ENCODE measurements at places on chromosomes 16 and 17.

GRCh38 chr16:22948603-22949368 is 134.8 kb downstream of the HS3ST2 start:
- DNase-seq, result peak; percentile 23

DNA sequence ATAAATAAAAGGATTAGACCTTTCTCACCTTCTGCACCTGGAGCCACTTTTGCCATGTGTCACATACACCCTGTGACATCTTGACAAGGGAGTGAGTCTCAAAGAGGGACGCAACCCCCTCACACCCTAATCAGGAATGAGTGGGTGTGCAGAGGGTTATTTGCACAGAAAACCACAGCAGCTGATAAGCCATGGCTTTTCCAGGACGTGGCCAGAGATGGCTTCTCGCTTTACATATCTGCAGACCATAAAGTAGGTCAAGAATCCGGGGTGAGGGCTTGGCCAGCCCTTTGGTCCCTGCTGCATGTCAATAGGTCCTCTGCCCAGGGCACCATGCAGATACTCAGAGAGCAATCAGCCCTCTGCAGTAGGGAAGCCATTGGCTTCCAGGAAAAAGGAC is 2.4 kb upstream of the CD300LF start:
- no peak for DNase-seq

GRCh38 chr16:53707671-53708070 is 3.7 kb downstream of the FTO start:
- DNase-seq, result no peak

- peak; percentile 20 for DNase-seq
These were observed 32.6 kb downstream of the KLHDC4 start for GRCh38 chr16:87733190-87733589.

GRCh38 chr16:28522792-28523191 is 16.0 kb downstream of the NUPR1 start:
- no peak for DNase-seq

DNA sequence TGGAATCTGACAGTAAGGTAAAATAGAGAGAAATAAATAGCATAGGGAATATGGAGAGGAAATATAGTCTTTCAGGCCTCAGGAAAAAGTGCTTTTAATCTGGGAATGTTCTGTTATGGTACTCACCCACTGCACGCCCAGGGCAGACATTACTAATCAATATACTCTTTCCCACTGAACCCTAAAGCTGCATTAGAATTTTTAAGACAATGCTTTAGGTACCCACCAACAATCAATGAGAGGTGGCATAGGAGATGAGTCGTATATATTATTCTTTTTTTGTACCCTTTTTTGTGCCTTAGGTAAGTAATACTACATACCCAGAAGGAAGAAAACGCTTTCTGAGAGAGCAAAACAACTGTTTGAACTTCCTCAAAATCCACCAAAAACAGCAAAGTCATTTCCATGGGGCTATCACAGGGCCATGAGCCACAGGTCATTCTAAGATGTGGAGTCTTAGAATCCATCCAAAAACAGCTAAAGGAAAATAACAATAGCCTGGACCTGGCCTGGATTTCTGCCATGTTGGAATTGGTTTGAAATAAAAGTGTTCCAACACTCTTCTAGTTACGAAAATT is 542.1 kb downstream of the XYLT1 start:
- no peak for DNase-seq

DNA sequence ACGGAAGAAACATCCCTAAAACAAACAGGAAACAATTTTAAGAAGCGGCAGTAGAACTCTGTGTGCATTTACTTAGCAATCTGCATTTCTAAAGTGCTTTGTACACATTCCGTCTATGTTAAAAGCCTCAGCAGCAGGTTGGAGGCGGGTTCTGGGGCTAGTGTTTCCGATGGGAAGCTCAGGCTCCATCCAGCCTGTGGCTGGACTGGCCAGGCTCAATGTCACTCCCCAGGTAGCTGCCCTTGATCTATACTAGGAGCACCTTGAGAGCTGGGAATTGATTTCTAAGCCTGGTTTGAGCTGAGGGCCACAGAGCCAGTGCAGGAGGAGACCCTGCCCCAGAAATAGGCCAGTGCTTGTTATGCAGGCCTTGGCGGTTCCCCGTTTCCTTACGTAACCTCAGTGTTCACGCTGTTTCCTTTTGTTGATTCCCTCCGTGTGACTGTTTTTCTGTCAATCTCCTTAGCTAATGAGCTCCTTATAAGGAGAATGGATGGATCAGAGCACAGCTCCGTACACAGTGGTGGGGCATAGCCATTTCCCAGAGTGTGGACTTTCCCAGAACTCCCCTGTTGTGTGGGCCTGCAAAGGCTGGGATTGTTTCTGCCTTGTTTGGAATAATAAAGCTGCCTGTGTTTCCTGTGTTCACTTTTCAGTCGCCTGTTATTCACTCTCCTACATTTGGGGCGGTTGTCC is 21.4 kb downstream of the ADORA2B start:
- DNase-seq, result peak; percentile 80

GRCh38 chr17:21688293-21688949 is 3.9 kb upstream of the KCNJ18 start:
- DNase-seq, result no peak

DNA sequence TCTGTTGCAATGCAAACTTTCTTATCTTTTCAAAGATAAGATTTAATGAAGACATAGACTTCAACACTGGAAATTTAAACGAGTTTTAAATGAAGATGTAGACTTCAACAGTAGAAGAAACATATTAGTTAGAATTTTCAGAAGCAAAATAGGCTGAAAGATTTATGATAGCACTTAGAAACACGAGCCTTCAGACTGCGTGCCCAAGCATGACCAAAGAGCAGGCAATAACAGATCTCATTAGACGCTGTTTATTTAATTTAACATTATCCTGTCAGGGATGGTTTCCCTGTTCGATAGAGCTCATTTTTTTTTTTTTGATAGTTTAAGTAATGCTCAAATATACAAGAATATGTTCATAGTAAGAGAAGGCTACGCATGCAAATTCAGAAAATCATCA is 604.7 kb upstream of the SOX9 start:
- DNase-seq, result peak; percentile 79

- peak; percentile 0 for DNase-seq
These were observed 220.2 kb upstream of the CDH8 start for GRCh38 chr16:62256406-62256805.

GRCh38 chr17:82110298-82110697 is 12.3 kb upstream of the FASN start:
- DNase-seq, result no peak

- DNase-seq, result peak; percentile 50
These were observed 926 bp downstream of the MYH10 start for GRCh38 chr17:8629371-8630226.

DNA sequence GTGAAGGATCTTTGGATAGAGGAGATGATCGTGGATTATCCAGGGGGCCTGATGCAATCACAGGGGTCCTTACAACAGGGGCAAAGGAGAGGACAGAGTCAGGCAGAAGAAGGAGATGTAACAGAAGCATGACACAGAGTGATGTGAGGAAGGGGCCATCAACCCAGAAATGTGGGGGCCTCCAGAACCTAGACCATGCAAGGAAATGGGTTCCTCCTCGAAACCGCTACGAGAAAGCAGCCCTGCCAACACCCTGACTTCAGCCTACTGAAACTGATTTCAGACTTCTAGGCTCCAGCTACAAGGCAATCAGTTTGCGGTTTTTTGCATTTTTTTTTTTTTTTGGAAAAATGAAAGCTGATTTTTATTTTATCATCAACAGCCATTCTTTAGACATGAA is 34.0 kb downstream of the ZFHX3 start:
- DNase-seq, result no peak

DNA sequence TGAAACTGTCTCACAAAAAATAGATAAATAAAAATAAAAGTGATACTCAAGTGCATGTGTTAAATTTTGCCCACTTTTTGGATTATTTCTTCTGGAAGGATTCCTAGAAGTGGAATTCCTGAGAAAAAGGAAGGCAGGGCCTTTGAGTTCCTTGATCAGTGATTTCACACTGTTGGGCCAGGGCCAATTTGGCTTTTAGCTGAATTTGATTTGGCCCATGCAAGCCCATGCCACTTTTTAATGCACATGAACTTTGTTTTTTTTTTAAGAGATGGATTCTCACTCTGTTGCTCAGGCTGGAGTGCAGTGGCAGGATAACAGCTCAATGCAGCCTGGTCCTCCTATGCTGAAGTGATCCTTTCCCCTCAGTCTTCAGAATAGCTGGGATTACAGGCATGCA is 96.3 kb downstream of the TNFRSF13B start:
- DNase-seq, result no peak

- no peak for DNase-seq
These were observed 44.5 kb downstream of the EFCAB13 start for GRCh38 chr17:47368262-47368661.

DNA sequence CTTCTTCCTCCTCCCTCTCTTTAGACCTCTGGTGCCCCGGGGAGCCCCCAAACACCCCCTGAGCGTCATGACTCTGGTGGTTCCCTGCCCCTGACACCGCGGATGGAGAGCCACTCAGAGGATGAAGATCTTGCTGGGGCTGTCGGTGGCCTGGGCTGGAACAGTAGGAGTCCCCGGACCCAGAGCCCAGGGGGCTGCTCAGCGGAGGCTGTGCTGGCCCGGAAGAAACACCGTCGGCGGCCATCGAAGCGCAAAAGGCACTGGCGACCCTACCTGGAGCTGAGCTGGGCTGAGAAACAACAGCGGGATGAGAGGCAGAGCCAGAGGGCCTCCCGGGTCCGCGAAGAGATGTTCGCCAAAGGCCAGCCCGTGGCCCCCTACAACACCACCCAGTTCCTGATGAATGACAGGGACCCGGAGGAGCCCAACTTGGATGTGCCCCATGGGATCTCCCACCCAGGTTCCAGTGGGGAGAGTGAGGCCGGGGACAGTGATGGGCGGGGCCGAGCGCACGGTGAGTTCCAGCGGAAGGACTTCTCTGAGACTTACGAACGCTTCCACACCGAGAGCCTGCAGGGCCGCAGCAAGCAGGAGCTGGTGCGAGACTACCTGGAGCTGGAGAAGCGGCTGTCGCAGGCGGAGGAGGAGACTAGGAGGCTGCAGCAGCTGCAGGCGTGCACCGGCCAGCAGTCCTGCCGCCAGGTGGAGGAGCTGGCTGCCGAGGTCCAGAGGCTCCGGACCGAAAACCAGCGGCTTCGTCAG is 7.5 kb downstream of the HEXIM2 start:
- DNase-seq, result no peak

DNA sequence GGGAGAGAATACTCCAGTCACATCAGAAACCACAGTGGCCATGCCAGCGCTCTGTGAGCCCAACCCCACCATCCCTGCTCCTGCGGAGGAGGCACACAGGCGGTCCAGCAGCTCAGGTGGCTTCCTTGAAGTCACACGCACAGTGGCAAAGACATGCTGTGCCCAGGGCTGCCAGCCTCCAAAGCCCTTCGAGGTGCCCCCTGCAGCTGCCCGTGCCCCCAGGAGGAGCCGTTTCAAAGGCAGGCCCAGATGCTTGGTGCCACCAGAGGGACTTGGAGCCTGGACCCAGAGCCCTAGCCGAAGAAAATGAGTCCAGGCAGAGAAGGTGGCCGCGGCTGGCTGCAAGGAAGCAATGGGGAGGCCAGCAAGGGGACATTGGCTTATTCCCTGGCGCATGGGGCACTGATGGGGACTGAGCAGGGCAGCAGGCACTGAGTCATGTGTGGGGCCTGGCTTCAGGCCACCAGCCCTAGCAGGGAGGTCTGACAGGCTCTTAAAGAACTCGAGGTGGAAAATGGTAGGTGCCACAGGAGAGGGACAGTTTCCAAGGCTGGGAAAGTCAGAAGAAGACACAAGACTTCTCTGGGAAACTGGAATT is 17.2 kb upstream of the CACNG1 start:
- DNase-seq, result no peak

DNA sequence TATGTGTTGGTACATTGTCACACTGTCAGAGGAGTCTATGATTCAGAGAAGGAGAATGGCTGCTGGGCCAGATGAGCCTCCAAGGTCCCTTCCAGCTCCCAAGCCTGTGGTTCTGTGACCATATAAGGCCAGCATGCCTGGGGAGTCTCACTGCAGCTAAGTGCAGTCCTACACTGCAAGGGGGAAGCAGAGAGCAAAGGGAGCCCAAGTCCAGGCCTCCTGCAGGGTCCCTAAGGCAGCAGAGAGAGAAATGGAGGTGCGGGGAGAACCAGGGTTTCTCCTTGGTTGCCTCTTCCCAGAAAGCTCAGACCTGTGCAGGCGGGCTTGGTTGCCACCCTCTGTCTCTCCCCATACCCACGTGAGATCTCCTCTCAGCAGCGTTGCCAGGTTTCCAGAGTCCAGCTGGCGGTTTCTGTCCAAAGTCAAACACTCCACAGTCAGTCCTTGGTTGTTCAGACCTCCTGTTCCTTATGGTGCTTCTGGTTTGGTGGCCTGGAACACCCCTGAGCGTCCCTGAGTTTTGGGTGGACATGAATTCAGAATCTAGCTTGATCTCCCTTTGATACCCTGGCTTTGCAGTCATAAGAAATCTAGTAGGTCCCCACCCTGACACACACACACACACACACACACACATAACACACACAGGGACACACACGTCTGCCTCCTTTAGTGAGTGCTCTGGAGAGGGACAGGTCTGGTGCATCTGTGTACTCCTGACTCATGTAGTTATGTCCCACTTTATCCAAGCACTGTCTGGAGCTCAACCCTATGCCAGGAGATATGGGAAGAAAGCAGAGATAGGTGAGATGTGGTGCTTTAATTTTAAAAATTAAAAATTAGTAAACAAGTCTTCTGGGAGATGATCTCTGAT is 78.8 kb downstream of the GNAO1 start:
- no peak for DNase-seq

GRCh38 chr17:9536061-9536460 is 39.6 kb downstream of the STX8 start:
- no peak for DNase-seq

DNA sequence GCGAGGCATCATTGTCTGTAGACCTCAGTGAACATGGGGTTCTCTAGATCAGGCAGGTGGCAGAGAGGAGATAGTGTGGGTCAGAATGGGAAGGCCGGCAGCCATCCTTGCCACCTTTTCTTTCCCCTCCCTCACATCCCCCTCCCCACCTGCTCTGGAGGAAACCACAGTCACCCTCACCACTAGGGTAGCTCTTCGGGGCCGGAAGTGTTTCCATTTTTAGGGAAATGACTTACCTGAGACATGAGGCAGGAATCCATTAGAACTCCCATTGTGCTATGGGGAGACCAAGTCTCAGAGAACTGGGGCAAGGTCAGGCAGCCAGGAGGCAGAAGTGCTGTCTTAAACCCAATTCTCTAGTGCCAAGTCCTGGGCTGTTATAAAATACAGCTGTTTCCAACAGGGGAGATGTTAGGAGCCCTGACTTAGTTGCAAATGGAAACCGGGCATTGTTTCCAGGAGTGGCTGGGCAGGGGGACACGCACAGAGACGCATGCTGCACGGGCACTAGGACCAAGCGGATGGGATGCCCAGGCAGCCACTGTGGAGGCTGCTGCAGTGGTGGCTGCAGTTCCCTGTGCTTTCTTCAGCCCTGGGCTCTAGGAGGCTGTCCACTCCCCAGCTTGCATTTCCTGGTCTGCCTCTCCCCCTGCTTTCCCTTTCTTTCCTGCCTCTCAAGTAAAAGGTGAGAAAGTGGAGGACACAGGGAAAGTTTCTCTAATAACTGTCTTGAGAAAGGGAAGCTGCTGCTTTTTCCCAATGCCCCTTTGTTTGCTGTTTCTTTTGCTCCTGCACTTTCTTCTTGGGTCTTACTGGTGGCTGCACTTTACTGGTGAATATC is 2.8 kb downstream of the HAS3 start:
- DNase-seq, result no peak

Data from NCI-H146 (cell line).